ENCODE measurements at places on chromosomes 12 and 14.

DNA sequence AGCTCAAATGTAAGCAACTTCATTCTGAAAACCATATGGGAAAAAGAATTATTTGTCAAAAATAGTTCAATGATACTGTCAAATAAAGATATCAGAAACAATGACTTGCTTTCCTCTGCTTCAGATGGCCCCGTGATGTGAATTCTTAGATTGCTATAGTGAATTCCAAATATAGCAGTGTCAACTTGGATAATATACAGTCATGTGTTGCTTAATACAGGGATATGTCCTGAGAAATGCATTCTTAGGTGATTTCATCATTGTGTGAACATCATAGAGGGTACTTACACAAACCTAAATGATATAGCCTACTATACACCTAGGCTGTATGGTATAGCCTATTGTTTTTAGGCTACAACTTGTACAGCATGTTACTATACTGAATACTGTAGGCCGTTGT, 108.7 kb upstream of the MIS18BP1 start:
- DNase-seq, result no peak

- no peak for DNase-seq
Observed at GRCh38 chr12:124240493-124240892, 54.4 kb upstream of the RFLNA start.

DNA sequence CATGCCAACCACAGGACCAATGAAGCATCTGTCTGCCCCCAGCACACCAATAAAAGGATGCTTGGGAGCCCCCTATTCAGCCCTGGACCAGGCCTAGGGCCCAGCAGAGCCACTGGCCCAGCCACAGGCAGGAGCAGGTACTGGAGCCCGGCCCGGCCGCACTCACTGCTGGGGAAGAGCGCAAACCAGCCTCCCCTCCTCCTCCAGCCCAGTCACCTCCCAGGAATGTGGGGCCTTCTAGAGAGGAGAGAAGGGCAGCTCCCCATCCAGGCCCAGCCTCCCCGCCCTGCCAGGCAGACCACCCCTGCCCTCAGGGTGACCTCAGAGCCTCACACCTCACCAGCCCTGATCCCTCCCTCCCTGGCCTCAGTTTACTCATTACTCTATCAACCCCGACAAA, 56.2 kb downstream of the CCNK start:
- peak; percentile 56 for DNase-seq

- peak; percentile 36 for DNase-seq
Observed at GRCh38 chr14:71410578-71411284, 503.5 kb downstream of the PCNX1 start.

- DNase-seq, result no peak
Observed at GRCh38 chr12:15427913-15428312, 105.6 kb downstream of the PTPRO start.
